Dorsolateral prefrontal cortex (tissue), 122 donors: ENCODE measurements at places on chromosomes 4 and X. TPM values are rescaled to one million over a fixed set of nuclear protein-coding genes. Genes with fewer than 3 reads are reported as not detected.

H2BW2 gene
- not detected for total RNA-seq

CD40LG gene
- not detected for total RNA-seq

TRMT44 gene
- total RNA-seq, result 44.3 TPM

F11 gene
- total RNA-seq, result not detected

GAGE12E gene
- total RNA-seq, result not detected

APLN gene
- 11.6 TPM for total RNA-seq

VCX3B gene
- total RNA-seq, result not detected

RAB39B gene
- 21.6 TPM for total RNA-seq

PGAM4 gene
- total RNA-seq, result not detected

ATP2B3 gene
- 53.1 TPM for total RNA-seq

TMPRSS11F gene
- not detected for total RNA-seq

ADH1B gene
- total RNA-seq, result 0.91 TPM

DDX53 gene
- total RNA-seq, result not detected

N4BP2 gene
- 10.5 TPM for total RNA-seq
